ENCODE measurements at places on chromosomes 7 and 10. TPM values are rescaled to one million over a fixed set of nuclear protein-coding genes. Genes with fewer than 3 reads are reported as not detected.
A peak's percentile ranks its signal among the peaks of the same experiment; 100 is the strongest.

GRCh38 chr10:44477046-44477425 lies 92.1 kb upstream of the CXCL12 start:
- DNase-seq: no peak

- no peak for DNase-seq
Measured at GRCh38 chr7:23335136-23335535, 36.0 kb downstream of the MALSU1 start.

The STEAP1B gene
- polyA plus RNA-seq: 0.35 TPM

DNA sequence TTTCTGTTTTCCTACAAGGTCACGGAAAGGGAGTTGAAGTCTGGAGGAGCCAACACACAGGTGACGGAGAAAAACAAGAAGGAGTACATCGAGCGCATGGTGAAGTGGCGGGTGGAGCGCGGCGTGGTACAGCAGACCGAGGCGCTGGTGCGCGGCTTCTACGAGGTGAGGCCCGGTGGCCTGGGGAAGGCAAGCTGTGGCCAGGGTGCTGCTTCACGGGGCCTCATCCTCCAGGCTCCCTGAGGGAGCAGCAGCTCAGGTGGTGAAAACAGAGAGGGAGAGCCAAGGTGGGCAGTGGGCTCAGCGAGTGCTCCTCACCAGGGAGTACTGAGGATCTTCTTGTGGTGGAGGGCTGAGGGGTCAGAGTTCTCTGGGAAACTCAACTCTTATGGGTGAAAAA lies 32.5 kb upstream of the STK17A start:
- DNase-seq: no peak

DNA sequence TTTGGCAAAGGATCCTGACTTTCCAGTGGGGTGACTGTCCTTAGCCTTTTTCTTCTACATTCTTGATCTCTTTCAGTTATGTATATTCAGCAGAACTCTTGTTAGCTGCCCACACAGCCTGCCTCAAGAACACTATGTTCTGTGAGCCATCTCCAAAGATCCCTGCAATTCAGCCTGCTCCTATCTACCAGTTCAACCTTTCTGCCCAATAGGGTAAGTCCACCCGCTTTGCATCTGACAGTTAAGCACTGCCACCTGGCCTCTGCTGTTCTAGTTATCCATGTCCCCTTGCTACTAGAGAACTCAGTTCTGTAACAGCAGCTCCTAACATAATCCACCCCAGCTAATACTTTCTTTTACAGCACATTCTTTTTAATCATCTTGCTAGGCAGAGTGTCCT lies 13.5 kb downstream of the OR9A2 start:
- peak; percentile 25 for DNase-seq

The PSTK gene
- 7.4 TPM for polyA plus RNA-seq

GRCh38 chr10:94223702-94224370 lies 138.9 kb downstream of the NOC3L start:
- DNase-seq: no peak

- DNase-seq: no peak
Measured at GRCh38 chr7:147584771-147585193, 1005.8 kb upstream of the C7orf33 start.

Measured in hepatocyte (in vitro differentiated cells).